Panc1 (cell line): ENCODE measurements at places on chromosomes 5 and 9.

- DNase-seq = no peak
Measured at GRCh38 chr9:35774907-35775635, 16.3 kb upstream of the NPR2 start.

DNA sequence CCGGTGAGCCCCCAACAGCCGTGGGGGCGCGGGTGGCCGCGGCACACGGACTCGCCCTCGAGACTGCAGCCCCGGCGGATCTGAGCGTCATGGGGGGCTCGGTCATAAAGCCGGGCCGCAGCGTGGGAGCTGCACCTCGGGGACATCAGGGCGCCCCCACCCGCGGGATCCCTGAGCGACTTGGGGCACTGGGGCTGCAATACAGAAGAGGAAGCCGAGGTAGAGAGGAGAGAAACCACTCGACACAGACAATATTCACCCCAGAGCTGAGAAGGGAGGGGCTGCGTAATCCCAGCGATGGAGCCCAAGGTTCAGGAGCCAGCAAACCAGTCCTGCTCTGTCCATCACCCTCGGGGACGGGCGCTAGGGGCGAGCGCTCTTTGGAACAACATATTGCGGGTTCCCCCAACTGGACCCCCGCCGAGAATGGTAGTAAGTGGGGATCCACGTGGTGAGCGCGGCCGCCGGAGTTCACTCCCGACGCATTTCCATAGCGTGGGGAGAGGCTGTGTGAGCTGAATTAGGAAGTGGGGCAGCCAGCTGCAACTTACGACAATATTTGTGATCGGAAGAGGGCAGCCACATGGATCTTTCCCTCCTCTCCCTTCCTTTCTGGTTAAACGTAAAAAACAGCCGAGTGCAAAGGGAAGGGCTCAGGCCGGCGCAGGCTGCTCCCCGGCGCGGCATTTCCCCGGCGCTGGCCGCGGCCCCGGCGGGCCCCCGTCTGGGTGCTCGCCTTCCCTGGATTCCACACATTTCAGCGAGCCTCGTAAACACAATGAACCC lies 9.9 kb downstream of the PTCH1 start:
- DNase-seq = no peak

DNA sequence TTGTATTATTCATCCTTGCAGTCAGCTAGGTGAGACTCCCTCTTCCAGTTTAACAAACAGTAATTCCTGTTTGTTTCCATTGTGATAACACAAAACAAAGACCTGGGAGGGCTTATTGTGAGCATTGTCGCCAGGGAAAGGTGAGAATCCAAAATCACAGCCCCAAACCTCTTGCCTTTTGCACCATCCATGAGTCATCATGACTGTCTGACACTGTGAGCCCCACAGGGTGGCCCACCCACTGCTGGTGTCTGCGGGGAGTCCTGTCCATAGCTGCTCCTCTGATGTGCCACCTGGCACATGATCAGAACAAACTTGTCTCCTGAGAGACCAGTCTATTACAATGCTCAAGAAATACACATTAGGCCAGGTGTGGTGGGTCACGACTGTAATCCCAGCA lies 33.7 kb upstream of the S1PR3 start:
- DNase-seq = no peak

DNA sequence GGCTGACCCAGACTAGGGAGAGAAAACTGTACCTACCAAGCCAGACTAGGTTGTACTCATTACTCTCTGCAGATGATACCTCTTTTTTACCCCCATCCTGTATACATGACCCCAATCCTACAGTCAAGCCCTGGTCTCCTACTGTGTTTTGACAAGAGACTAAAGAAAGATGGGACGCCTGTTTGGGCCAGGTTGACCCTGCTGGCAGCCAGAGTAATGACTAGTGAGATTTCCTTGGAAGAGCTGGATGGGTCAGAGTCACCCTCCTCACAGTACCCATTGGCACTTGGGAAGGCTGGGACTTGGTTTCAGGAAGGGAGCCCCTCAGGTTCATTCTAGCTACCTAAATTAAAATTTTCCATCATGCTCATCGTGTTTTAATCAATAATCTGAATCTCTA lies 89.7 kb upstream of the NR4A3 start:
- DNase-seq = no peak

DNA sequence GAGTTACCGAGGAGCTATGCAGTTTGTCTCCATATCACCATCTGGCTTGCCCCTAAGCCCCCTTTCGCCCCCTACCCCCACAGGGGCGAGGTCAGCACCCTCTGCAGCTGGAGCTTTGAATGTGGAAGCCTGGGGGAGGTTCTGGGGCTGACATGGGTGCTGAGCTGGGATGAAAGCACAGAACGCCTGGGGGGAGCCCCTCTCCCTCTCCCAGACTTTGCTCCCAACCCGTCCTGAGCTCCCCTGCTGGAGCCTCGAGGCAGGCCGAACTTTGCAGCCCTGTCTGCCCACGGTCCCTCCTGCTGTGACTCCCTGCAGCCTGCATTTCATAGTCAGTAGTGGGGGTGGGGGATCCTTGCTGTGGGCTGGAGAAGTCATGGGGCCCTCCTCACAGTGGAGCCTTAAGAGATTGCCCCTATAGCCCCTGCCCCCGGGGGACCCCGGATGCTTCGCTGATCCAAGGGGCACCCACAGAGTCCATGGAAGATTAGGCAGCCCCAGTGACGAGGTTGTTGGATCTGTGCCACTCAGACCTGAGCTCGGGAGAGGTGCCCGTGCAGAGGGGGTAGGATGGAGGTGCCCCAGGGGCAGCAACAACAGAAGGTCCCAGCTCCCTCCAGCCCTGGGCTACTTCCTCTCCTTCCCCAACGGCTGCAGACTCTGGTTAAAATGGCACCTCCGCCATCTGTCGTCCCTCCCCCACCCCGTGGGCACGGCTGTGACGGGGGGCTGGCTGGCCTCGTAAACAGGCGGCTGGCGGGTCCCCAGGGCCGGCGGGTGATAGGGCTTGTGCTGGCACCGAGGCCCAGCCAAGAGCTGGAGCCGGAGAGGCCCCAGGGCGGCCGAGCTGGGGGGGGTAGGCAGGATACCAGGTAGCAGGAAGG lies 162.0 kb downstream of the C9orf50 start:
- DNase-seq = no peak

- DNase-seq = no peak
Measured at GRCh38 chr5:151627650-151628049, 36.5 kb upstream of the FAT2 start.

DNA sequence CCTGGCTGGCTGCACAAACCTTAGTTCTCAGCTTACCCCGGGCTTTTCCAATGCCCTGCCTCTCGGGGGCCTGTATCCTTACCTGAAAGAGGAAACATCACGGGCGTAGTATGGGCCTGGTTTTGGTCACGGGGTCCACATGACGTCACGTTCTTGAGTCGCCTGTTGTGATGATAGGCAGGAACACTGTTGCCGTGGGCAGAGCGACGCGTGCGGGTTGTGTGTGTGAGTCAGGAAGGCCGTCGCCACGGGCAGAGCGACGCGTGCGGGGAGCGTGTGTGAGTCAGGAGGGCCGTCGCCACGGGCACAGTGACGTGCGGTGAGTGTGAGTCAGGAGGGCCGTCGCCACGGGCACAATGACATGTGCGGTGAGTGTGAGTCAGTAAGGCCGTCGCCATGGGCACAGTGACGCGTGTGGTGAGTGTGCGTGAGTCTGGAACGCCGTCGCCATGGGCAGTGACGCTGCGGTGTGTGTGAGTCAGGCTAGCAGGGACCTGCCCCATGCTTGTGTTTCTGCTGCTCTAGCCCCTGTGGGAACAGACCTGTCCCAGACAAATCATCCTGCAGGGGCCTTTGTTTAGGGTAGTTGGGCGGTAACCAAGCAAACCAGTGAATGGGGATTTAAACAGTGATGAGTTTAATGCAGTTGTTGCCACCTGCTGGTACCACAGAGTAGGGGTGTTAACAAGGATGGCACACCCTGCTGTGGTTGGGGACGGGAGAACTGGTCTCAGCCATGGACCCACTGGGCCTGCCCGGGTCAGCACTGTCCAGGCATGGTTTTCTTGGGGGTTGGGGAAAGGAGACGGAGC lies 19.8 kb downstream of the TRIP13 start:
- peak; percentile 99 for DNase-seq

DNA sequence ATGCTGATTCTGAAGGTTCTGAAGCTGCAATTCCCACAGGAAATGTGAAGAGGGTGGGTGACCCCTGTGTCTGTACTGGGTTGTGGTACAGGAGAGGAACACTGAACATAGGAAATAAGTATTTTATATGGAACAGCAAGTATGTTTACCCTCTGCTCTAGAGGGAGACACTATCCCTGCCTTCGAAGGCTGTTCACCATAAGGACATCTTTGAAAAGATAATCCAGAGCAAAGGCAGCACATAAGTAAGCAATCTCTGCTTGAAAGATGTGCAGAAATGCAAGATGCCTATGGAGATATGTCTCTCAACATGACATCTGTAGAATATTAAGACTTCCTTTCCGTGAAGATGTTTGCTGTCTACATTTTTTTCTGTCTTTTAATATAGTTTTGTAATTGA lies 184.4 kb upstream of the EFNA5 start:
- no peak for DNase-seq

- DNase-seq = no peak
Measured at GRCh38 chr5:119361594-119362125, 5.8 kb downstream of the TNFAIP8 start.

DNA sequence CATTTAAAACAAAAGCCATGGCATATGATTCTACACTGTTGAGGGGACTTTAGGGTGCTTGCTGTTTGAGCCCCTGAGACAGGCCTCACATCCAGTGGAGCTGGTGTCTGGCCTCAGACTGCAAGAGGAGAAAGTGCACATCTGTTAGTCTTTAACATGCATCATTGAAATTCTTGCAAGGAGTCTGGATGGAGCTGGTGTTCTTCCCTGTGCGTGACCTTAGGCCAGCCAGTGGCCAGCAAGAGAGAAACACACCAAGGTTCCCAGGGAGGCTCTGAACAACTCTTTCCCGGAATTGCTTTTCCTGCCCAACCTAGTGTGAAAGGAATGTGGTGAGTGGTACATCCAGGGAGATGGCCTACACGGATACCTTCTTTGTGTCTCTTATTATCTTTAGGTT lies 282.8 kb upstream of the TNC start:
- DNase-seq = no peak

- no peak for DNase-seq
Measured at GRCh38 chr9:36035006-36035405, 1.7 kb upstream of the RECK start.

DNA sequence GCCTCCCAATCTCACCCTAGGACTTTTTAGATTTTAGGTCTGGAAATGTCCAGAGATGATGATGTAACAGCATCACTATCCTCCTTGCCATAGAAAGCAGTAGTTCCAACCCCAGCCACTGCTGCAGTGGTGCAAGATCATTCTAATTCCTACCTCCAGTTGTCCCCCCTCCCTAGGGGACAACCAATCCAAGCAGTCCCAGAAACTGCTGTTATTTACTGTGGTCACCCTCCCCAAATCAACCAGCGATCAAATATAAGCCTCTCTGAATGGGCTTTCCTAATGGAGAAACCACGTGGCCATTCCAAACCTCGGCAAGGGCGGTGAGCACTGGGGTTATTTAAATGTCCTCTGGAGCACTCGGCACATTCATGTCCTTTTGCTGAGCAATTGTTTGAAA lies 159.8 kb downstream of the SLF1 start:
- DNase-seq = no peak

DNA sequence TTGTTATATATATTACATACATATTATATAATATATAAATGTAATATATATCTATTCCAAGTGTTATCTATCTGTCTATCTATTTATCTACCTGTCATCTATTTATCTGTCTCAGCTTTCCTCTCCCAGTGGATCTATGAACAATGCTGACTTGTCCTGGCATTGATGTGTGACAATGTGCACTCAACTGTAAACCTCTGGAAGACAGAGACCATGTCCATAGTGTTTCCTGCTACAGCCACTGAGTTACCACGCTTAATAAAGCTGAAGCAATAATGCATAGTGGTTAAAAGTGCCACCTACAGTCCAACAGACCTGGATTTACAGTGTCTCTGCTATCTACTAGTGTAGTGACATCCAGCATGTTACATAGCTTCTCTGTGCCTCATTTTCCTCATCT lies 57.2 kb upstream of the TMED7 start:
- DNase-seq = no peak

DNA sequence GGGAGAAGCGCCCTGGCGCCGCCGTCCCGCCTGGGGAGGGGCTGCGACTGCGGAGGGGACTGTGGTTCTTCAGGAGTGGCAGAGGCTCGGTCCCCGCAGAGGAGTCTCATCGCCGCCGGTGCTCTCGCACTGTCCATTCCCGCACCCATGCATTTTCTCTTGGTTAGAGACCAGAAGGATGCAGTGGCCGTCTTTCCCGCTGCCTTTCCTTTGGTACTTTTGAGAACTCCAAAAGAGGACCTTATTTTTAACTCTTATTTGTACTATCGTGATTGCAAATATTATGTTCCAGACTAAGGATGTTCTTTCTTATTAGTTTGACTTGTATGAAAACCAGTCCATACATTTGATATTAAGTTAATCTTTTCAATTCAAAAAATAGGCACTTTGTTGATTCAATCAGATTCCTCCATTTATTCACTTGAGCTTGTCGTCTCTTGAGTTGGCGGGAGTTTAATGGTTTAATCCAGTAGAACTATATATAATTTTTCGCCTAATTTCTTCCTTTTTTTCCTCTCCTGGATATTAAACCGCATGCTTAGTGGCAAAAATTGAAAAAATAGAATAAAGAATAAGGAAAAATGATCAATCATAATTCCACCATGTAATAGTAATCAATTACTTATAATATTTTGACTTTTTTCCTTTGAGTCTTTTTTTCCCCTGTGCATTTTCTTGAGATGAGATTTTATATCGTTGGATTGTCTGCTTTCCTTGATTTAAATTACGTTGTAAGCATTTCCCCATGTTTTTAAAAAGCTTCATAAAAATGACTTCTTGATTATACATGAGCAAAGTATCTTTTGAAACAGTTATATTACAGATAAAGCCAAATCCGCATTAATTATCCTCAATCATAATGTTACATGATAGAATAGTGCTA lies 861 bp downstream of the ZFYVE16 start:
- no peak for DNase-seq

DNA sequence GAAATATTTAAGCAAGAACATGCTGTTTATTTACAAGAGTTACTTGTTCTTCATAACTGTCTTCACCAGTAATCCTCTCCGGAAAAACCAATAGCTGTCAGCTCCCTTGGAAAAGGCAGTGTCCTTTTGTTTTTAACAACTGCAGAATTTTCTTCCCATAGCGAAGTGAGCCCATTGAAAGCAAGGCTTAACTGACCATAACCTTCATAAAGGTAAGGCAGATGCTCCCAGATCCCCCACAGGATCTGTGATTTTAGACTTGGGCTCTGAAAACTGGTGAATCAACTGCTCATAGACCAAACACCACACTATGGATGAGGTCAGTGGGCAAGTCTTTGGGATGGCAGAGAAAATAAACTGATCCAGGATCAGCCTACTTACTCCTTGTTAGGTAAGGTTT lies 155.0 kb downstream of the GLIS3 start:
- DNase-seq = no peak

GRCh38 chr5:27788184-27788583 lies 749.8 kb upstream of the CDH9 start:
- no peak for DNase-seq

GRCh38 chr9:127915325-127915752 lies 1.5 kb downstream of the ST6GALNAC4 start:
- DNase-seq = no peak
